ENCODE measurements at places on chromosomes 1 and 21. TPM values are rescaled to one million over a fixed set of nuclear protein-coding genes. Genes with fewer than 3 reads are reported as not detected.

- no peak overlapping the region for H3K4me3 ChIP-seq
- no peak for DNase-seq
- H3K36me3 ChIP-seq: no peaks in the 10 kb centered on the region
- H3K27ac ChIP-seq: no peak overlapping the region
- no peaks in the 10 kb centered on the region for H3K27me3 ChIP-seq
These were observed 53.1 kb upstream of the CD55 start for GRCh38 chr1:207268337-207268736.

- no peak overlapping the region for H3K4me3 ChIP-seq
- DNase-seq: no peak
- no peaks in the 10 kb centered on the region for H3K36me3 ChIP-seq
- H3K27me3 ChIP-seq: no peaks in the 10 kb centered on the region
These were observed 129.4 kb downstream of the FAF1 start for GRCh38 chr1:50830621-50831020.

GRCh38 chr1:97392701-97393100 is 528.1 kb downstream of the DPYD start:
- no peaks in the 10 kb centered on the region for H3K4me1 ChIP-seq
- no peaks in the 10 kb centered on the region for H3K27me3 ChIP-seq
- DNase-seq: no peak
- H3K4me3 ChIP-seq: no peak overlapping the region

GRCh38 chr1:117413412-117413811 is 46.2 kb downstream of the MAN1A2 start:
- DNase-seq: no peak
- no peaks in the 10 kb centered on the region for H3K27me3 ChIP-seq
- H3K4me1 ChIP-seq: no peaks in the 10 kb centered on the region

GRCh38 chr1:1788136-1788535 is 9.9 kb upstream of the NADK start:
- no peak overlapping the region for H3K27ac ChIP-seq
- H3K4me3 ChIP-seq: no peak overlapping the region
- DNase-seq: no peak
- H3K36me3 ChIP-seq: peaks cover 91% of the 10 kb centered on the region
- no peaks in the 10 kb centered on the region for H3K4me1 ChIP-seq

DNA sequence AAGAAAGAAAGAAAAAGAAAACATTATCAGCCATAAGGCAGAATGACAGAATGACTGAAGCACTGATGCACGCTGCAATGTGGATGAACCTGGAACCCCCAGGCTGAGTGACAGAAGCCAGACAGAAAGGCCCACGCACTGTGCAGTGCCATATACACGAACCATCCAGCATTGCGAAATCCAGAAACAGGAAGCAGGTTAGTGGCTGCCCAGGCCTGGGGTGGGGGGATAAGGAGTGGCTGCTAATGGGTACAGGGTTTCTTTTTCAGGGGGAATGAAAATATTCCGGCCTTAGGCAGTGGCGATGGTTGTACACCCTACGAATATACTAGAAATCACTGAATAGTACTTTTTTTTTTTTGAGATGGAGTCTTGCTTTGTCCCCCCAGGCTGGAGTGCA is 57.0 kb downstream of the CHD5 start:
- no peaks in the 10 kb centered on the region for H3K4me1 ChIP-seq
- no peaks in the 10 kb centered on the region for H3K36me3 ChIP-seq
- DNase-seq: no peak
- no peaks in the 10 kb centered on the region for H3K27me3 ChIP-seq

SPRR4 gene
- total RNA-seq: not detected

PERM1 gene
- total RNA-seq: not detected

MATN1 gene
- 0.26 TPM for total RNA-seq

Measured in SJSA1 (cell line).